ENCODE measurements at places on chromosomes 7 and 10.

GRCh38 chr7:54857294-54857693 lies 98.3 kb upstream of the SEC61G start:
- no peak for DNase-seq

DNA sequence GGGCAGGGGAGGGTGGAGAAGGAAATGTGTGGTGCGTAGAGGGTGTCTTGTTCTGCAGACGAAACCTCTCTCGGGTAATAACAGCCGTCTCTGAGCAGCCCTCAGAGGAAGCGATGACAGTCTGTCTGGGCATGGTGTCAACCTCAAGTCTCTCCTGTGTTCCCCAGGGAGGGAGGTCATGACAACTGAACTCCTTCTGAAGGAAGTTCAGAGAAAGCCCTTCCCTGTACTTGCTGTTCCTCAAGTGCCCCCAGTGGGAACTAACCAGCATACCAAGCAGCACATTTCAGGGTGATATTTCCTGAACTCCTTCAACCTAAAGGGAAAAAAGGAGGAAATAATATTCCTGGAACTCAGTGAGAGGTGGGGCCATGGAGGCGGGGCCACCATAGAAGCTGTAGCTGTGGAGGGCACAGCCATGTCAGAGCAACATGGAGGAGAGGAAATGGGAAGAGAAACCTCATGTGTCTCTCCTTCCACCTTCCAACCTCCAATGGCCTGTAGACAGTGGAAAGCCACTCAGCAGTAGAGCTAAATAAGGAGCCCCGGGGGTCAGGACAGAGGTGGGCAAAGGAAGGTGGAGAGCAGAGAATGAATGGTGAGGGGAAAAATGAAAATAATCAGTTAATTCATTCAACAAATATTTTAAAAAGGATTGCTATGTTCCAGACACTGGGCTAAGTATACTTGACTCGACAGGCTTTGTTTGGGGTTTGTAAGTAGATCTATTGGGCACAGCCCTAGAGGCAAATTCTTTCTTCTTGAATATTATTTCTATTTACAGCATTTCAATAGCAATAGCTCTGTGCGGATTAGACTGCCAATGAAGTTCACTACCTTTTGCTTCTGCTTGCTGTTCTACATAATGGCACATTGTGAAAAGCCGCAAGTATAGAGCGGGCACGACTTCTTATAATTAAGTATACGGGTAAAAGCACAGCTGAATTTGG lies 61.0 kb upstream of the AOAH start:
- no peak for DNase-seq

DNA sequence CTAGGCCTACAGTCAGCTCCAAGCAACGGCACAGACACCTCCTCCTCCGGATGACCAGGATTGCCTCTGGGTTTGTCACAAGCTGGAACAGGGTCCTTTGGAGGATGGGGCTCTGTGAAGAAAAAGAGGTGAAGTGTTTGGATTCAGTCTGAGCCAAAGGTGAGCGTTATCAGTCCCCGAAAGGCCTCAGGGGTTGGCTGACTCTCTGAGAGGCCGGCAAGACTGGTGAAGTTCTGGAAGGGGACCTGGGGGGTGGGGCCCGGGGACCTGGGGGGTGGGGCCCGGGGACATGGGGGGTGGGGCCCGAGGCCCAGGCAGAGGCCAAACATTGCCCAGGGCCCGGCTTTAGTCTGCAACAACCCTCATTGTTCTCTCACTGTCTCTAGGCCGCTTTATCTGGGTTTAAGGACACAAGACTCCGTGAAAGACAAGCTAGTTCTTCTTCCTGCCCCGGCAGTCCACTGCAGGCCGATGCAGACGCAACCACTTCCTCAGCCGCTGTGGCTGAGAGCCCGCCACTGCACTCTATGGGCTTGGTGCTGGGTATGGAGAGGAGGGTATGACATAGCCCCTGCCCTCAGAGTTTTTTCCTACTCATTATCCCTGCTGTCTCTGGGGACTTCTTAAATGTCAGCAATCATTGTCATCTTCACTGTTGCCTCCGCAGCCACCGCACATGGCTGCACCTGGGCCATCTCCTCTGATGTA lies 27.4 kb upstream of the PSAP start:
- no peak for DNase-seq

DNA sequence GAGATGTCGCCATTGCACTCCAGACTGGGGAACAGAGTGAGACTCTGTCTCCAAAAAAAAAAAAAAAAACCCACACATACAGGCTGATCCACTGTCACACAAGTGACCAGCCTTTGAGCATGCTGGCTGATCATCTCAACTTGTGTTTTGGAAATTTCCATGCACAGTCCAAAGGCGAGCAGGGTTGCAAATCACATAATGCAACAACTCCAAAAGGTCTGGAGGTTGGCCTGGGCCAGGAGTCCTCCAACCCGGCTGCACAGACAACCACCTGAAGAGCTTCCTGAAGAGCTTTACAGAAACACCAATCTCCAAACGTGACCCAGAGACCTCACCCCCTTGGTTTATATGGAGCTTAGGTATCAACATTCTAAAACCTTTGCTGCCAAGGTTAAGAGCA lies 16.4 kb downstream of the PARD3 start:
- no peak for DNase-seq

DNA sequence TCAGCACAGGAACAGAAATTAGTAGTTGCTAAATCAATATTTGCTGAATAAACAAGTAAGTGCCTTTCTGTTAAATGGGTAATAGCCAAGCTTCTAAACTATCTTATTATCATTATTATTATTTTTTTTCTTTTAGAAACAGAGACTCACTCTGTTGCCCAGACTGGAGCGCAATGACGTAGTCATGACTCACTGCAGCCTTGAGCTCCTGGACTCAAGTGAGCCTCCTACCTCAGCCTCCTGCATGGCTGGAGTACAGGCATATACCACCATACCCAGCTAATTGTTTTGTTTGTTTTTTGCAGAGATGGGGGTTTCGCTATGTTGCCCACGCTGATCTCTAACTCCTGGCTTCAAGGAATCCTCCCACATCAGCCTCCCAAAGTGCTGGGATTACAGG lies 12.3 kb upstream of the ELN start:
- no peak for DNase-seq

DNA sequence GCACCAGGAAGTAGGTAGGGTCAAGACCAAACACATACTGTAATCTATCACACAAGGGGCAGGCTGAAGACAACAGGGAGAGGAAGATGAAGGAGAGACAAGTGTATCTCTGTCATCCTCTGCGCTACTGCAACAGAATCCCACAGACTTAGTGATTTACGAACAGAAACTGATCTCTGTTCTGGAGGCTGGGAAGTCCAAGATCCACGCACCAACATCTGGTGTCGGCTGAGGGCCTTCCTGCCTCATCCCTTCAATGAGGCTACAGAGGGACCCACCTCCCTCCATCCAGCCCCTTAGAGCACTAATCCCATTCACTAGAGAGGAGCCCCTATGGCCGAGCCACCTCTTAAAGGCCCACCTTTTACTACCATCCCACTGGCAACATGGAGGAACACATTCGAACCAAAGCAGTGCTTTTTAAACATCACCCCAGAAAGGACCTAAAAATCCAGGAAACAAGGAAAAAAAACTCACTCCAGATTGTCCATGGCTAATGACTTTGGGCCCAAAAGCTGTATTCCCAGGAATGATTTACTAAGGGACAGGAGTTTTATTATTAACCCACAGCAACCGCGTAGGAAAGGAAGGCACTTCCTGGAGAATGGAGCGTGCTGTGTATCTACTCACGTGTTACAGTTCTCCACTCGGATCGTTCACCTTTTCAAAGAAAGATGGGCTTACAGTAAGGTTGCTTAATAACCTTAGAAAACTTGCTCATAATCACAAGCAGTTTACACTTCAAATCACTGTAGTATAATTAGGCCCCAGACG lies 4.2 kb downstream of the BNIP3 start:
- no peak for DNase-seq

DNA sequence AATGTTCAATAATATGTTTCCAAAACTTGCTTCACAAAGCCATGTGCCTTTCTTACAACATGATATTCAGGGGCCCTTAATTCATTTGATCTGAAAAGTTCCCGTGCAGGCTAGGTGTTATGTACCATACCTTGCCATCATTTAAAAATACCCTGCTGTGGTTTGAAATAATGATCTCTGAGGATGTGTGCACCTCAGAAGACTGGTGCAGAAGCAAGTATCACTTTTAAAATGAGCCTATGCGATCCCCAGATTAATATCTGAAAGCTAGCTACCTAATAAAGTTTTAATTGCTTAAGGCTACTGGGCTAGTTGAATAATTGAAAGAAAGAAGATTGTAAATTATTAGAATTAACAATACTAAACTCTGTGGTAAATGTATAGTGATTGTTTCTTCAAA lies 262.4 kb downstream of the CDK14 start:
- no peak for DNase-seq

DNA sequence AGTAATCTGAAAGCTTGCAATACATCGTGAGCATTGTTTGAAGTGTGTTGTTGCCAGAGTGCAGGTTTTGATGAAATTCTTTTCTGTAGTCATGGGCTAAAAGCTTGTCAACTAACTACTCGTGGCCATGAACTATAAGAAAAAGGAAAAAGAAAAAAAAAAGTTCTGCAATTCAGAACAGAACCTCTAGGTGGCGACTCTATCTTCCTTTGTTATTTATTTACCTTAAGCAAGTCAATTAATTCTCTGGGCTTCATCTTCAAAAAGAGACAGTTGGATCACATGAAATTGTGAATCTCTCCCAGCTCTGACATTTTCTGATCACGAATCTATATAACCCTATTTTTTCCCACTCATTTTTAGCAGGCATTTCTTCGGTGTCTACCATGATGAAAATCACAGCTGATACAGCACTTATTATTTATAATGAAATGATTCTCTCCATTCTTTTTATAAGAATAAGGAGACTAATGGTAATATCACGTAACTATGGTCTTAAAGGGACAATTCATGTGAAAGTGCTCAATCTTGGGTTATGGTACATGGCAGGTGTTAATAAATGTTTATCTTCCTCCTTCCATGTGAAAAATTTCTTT lies 18.8 kb downstream of the TMEM196 start:
- DNase-seq = no peak

- DNase-seq = no peak
These were observed 77.2 kb downstream of the C7orf25 start for GRCh38 chr7:42834676-42835075.

DNA sequence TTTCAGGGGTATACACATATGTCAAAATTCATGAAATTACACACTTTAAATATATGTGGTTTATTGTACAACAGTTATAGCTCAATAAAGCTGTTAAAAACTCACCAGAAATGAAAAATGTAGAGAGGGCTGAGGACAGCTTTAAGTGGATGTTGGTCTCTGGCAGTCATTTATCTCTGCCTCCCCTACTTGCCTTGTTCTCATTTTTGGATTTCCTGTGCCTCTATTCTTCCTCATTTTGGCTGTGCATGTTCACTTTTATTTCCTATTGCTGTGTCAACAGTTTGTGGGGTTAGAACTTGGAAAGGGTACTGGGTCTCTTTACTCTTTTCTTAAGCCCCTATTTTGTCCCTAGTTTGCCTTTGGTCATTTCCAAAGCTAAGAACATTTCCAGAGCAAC lies 18.6 kb upstream of the MEST start:
- DNase-seq = no peak

GRCh38 chr7:70632400-70632799 lies 499.5 kb upstream of the GALNT17 start:
- no peak for DNase-seq

DNA sequence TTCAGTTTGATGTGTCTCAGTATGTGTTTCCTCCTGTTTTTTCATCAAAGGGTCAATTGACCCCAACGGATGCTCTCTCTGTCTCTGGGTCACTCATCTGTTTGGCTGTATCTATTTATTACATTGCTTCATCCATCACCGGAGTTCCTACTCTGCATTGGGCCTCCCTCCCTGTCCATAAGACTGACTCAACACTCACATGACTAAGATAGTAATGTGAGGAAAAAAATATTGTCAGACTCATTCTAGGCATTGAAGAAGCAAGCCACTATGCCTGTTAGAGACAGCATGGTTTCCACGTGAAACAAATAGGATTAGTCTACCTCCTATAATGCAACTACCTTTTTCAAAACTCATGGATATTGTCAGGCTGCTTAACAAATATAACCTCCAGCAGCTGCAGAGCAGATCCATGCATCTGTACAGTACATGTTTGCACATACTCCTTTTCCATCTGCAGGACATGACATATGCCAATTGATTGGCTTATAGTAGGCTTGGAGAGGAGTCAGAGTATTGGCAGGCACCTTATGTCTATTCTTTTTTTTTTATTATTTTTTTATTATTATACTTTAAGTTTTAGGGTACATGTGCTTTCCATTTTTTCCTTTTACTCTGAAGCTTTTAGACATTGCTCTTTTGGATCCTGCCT lies 275.2 kb downstream of the LRRTM3 start:
- DNase-seq = no peak

DNA sequence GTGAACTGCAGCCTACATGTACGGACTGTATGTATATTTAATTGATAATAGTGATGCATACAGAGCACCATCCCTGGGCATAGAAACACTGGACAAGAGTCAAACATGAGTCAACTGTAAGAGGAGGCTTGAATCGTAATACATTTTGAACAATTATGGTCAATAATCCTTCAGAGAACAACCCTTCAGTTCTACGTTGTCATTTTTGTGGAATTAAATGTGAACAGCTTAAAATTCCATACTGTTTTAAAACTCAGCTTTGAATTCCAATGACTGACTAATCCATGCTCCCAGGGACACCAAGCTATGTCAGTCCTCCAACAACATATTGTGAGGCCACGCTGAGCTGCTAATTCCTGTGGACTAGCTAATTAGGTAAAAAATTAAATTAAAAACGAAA lies 41.5 kb upstream of the KMT2E start:
- DNase-seq = no peak

GRCh38 chr7:121419201-121420148 lies 23.4 kb upstream of the FAM3C start:
- no peak for DNase-seq

GRCh38 chr7:74332373-74333176 lies 43.4 kb downstream of the CLIP2 start:
- no peak for DNase-seq

- DNase-seq = peak; percentile 11
These were observed 487.2 kb downstream of the RPS24 start for GRCh38 chr10:78520737-78521430.

DNA sequence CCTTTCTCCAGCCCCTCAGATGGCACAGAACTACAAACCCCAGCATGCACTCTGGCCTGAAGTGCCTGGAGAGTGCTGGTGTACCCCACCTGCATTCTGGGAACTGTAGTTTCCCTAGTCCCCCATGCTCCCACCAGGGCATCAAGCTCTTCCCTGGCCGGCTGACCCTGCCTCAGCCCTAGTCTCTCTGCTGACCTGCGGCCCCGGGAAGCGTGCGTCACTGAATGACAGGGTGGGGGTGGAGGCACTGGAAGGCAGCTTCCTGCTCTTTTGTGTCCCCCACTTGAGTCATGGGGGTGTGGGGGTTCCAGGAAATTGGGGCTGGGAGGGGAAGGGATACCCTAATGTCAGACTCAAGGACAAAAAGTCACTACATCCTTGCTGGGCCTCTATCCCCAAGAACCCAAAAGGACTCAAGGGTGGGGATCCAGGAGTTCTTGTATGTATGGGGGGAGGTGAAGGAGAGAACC lies 2.1 kb downstream of the NOS3 start:
- no peak for DNase-seq

DNA sequence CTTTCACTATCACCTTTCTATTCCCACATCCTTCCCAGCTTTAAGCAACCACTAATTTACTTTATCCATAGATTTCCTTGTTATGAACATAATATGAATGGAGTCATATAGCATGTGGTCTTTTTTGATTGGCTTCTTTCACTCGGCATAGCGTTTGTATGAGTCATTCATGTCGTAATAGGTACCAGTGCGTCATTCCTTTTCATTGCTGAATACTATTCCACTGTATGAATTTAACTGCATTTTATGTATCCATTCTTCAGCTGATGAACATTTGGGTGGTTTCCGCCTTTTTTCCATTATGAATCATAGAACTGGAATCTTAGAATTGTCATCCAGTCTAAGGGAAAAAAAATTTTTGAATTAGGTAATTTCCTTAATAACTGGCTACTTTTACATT lies 411.3 kb upstream of the AUTS2 start:
- DNase-seq = no peak

Measured in caudate nucleus (tissue), 63 donors.